ENCODE measurements at places on chromosomes 7 and 10. TPM values are rescaled to one million over a fixed set of nuclear protein-coding genes. Genes with fewer than 3 reads are reported as not detected.

DNA sequence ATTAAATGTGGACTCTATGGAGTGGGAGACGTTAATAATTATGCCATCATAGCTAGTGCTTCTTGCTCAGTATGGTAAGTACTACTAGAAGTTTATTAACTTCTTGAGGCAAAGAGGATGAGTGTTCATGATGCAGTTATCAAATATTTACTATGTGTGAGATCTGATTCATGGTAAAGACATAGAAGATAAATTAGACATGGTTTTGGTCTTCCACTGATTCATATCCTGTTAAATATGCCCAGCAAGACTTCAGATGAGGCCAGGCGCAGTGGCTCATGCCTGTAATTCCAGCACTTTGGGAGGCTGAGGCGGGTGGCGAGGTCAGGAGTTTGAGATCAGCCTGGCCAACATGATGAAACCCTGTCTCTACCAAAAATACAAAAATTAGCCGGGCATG is 547.1 kb upstream of the ANKRD30A start:
- DNase-seq = no peak

DNA sequence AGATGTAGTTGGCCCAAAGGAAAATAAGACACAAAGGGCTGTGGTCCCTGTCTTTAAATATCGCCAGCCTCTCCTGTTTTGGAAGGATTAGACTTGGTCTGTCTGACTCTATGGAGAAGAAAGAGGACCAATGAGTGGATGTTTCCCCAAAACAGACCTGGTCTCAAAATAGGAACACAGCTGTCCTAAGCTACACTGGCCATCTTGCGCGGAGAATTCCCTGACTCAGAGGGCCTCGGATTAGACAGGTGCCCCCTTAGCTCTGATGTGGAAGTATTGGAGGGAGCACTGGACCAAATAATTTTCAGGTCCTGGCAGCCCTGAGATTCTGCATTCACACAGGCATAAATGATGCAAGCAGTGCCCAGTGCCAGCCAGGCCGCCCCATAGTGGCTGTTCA is 56.1 kb downstream of the CHST15 start:
- DNase-seq = no peak

GRCh38 chr7:41885748-41886147 is 182.9 kb upstream of the INHBA start:
- no peak for DNase-seq

DNA sequence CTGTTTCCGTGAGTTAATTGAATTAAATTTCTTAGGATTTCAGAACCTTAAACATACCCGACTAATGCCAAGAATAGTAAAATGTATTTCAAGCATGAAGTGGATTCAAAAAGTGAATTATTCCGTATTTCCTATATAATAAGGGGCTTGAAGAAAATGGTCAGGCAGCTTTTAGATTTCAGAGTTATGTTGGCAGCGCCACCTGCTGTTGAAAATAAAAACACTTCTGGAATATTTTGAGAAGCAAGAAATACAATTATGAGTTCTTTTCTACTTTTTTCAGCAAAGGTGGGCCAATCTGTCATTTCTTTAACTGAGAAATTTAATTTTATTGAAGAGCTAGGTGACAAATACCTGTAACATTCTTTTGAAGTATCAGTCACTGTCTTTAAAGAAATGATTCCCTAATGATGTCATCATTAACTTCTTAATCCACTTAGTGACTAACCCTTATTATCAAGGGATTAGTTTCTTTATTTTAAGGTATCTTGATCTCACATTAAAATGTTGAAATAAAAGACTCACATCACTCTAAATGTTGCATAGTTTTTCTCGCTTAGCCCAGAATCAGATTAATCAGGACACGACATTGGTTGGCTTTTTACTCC is 36.6 kb upstream of the AGR3 start:
- DNase-seq = peak; percentile 26

GRCh38 chr10:44923611-44924010 is 12.5 kb downstream of the TMEM72 start:
- DNase-seq = no peak

DNA sequence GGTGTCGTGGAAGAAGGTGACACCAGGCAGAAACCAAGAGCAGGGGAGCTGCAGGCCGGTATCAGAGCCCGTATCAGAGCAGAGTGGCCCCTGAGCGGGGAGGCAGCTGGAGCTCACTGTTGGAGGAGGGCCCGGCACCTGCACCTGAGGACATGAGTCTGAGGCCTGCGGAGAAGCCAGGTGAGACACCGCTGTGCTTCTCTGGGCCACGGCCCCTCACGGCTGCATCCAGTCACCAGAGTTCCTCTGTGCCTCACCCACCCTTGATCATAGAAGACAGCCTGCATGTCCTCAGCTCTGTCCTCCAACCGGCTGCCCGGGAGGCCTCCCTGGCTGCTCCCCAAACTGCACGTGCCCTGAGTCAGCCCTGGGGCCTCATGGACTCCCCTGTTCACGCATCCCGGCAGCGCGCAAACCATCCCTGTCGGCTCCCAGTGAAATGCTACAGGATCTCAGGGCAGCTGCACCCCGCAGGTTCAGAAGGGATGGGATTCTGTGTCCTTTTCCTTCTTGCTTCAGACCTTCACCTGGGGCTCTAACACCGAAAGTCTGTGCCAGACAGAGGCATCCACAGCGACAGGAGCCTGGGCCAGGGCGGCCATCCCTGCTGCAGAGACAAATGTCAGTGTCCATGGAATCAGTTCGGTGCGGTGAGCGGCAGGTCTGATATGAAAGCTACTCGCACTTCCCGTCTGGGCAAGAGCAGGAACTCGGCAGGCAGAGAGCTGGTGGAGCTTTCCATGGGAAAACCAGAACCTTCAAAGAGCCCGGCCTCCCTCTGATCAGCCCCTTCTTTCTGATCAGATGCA is 111.9 kb upstream of the FAM20C start:
- no peak for DNase-seq

- DNase-seq = no peak
These were observed 170.4 kb upstream of the C7orf33 start for GRCh38 chr7:148419856-148420832.

DNA sequence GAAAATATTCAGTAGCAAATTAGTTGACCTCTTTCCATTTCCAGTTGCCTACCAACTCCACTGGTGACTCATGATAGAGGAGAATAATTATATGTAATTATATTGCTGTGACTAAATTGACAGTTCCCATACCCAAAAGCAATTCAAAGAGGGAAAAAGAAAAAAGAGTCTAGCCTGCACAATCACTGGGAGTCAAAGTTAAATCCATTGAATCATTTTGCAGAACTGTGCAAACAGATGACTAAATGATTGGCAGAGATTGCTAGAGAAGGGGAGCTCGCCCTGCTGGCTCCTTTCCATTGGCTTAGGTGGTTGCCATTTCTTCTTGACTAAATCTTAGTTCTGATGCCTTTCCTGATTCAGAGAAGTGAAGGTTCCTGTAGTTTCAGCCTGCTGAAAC is 1228.6 kb upstream of the SORCS1 start:
- DNase-seq = no peak

Gene SAP25
- polyA plus RNA-seq = 64.5 TPM

All from CD14-positive monocyte (primary cell).